GM23248 (cell line): ENCODE measurements at places on chromosomes 12 and 14. TPM values are rescaled to one million over a fixed set of nuclear protein-coding genes. Genes with fewer than 3 reads are reported as not detected.
A peak's percentile ranks its signal among the peaks of the same experiment; 100 is the strongest.

DNA sequence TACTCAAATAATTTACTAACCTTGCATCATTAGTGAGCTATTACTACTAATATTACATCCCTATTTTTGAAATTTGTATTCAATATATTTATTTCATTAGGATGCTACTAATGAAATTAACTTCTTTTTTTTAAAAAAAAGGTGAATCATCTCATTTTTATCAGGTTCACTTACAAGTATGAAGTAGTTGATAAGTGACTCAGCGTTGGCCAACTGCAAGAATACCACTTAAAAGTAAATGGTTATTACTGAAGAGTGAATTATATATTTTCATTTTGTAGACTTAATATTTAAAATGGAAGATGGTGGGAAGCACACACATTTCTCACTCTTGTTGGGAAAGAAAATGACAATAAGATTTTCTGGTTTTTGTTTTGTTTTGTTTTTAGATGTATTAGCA is 19.6 kb downstream of the OR4N2 start:
- DNase-seq = peak; percentile 2

GRCh38 chr12:66636771-66637170 is 42.1 kb downstream of the GRIP1 start:
- DNase-seq = no peak

- no peak for DNase-seq
Measured at GRCh38 chr14:96050482-96050881, 11.3 kb downstream of the C14orf132 start.

GRCh38 chr12:106131676-106132075 is 7.1 kb downstream of the NUAK1 start:
- peak; percentile 42 for DNase-seq

Gene SRRM4
- not detected in 2 replicates for total RNA-seq

Gene B3GNT4
- 0.22 TPM in 1 of 2 replicates, not detected in the other for total RNA-seq

Gene ZNF605
- total RNA-seq = 9.2 and 15.6 TPM in 2 replicates

DNA sequence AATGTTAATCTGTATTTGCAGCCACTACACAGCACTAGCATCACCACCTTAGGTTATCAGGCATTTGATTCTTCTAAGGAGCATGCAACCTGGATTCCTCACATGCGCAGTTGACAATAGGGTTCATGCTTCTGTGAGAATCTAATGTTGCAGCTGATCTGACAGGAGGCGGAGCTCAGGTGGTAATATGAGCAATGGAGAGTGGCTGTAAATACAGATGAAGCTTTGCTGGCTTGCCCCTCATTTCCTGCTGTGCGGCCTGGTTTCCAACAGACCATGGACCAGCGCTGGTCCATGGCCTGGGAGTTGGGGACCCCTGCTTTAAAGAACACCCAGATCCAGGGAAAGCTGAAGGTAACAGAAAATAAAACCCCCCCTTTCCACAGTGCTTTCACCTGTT is 51.0 kb downstream of the TMX1 start:
- DNase-seq = no peak

Gene ZFHX2
- total RNA-seq = under 0.01 TPM in 1 of 2 replicates, not detected in the other

Gene KICS2
- 2.9 and 5.1 TPM in 2 replicates for total RNA-seq

DNA sequence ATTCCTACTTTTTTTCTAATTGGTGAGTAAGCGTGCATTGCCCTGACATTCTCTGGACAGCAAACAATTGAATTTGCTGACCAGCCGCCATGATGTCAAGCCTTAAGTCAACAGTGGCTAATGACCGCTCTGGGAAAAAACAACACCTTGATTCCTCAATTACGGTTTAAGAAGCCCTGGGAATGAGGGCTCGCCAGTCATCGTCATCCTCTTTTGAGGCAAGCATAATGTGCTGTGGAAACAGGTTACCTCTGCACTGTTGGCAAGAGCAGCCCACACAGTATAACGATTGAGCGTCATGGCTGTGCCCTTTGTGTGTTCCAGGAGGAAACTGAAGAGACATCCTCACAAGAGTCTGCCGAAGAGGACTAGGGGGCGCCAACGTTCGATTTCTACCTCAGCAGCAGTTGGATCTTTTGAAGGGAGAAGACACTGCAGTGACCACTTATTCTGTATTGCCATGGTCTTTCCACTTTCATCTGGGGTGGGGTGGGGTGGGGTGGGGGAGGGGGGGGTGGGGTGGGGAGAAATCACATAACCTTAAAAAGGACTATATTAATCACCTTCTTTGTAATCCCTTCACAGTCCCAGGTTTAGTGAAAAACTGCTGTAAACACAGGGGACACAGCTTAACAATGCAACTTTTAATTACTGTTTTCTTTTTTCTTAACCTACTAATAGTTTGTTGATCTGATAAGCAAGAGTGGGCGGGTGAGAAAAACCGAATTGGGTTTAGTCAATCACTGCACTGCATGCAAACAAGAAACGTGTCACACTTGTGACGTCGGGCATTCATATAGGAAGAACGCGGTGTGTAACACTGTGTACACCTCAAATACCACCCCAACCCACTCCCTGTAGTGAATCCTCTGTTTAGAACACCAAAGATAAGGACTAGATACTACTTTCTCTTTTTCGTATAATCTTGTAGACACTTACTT is 138.9 kb downstream of the HMGA2 start:
- no peak for DNase-seq

GRCh38 chr12:68930178-68930577 is 2.8 kb downstream of the CPM start:
- no peak for DNase-seq

Gene FAM181A
- not detected in 2 replicates for total RNA-seq

GRCh38 chr12:15435597-15435996 is 113.3 kb downstream of the PTPRO start:
- DNase-seq = peak; percentile 25

DNA sequence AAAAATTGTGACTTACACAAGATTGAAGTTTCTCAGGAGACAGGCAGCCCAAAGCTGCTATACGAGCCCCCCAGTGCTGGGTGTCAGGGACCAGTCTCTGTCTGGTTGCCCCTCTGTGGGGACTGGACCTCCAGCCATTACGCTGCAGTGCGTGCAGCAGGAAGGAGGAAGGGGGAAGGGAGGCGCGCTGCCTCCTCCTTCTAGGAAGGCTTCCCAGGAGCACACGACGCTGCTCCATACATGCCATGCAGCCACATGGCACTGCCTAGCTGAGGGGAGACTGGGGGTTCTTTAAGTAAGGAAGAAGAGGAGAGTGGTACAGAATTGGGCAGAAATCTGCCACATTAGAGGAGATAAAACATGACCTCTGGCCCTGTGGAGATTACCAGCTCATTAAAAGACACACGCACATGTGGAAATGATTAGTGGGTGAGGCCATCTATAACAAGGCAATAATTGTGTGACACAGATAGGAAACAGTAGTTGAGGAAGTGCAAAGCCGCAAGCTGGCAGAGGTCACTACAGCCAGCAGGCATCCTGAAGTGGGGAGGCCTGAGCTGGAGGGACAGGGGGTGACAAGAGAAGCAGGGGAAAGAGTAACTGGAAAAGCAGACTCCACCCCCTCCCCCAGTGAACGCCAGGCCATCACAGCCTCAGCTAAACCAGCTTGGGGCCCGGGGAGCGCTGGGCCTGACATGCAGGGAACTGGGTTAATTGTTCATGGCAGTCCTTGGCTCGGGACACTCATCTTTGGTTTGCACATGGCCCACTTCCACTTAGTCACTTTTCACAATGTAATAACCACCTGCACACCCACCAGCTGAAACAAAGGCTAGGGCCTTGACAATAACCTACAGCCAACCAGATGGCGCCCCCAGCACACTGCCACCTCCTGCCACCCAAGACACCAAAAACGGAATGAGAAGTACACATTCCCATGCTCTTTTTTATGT is 39.6 kb downstream of the CCDC88C start:
- DNase-seq = peak; percentile 43

DNA sequence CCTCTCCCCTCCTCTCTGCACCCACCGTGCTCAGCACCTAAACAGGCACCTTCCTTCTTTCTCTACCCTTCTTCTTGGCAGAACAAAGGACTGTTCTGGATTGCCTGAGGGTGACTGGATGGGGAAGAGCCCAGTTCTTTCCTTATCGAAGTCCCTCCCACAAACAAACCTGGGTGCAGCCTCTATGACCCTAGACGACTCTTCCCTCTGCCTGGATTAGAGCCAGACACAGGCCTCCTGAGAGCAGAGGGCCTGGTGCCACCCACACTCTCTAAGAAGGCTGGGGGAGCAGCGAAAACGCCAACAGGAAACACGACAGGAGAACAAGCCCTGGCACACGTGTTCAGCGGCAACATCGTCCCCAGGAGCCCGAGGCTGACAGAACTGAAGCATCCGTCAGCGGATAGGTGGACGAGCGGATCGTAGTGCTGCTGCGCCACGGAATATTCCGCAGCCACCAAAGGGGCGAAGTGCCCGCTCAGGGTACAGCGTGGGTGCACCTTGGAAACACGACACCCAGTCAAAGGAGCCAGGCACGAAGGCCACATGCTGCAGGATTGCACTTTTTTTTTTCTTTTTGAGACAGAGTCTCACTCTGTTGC is 38.0 kb downstream of the RIMBP2 start:
- no peak for DNase-seq

Gene C1R
- 51.1 and 52.2 TPM in 2 replicates for total RNA-seq

- no peak for DNase-seq
Measured at GRCh38 chr12:133201888-133202287, 20.6 kb downstream of the ZNF268 start.

Gene FAIM2
- total RNA-seq = 0.86 and 2.8 TPM in 2 replicates

Gene HCAR2
- not detected in 2 replicates for total RNA-seq

DNA sequence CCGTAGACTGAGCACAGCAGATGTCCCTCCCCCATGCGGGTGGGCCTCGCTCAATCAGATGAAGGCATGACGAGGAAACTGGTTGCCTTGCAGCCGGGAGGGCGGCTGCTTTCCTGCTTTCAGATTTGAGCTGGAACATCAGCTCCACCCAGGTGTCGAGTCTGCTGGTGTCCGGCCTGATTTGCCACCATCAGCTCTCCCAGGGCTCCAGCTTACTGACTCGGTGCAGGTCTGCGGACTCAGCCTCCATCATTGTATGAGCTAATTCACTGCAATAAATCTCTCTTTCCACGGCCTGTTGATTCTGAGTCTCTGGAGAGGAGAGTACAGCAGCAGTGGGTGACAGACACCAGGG is 156.2 kb downstream of the KIF26A start:
- DNase-seq = no peak

DNA sequence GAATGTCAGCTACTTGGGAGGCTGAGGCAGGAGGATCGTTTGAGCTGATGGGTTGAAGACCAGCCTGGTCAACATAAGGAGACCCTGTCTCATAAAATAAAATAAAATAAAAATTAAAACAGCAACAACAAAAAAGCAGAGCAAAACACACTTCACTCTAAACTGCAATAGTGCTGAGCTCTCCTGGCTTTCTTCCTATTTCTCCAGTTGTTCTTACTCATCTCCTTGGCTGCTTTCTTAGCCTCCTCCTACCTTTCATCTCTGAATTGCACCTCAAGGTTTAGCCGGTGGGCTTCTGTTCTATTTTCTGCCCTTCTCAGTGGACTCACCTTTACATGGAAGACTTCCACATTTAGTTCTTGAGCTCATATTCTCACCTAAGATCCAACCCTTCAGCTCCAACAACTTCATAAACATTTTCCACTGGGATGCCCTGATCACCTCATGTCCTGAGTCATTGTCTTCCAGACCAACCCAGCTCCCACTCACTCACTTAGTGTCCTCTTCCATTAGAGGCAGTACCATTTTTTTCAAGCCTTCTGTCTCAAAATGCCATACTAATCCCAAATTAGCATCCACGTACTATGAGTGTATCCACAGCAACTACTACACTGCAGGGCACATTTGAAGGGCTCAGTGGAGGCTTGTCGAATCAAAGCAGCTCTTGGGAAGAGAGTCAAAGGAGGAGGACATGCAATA is 41.2 kb upstream of the TMED10 start:
- DNase-seq = peak; percentile 74

DNA sequence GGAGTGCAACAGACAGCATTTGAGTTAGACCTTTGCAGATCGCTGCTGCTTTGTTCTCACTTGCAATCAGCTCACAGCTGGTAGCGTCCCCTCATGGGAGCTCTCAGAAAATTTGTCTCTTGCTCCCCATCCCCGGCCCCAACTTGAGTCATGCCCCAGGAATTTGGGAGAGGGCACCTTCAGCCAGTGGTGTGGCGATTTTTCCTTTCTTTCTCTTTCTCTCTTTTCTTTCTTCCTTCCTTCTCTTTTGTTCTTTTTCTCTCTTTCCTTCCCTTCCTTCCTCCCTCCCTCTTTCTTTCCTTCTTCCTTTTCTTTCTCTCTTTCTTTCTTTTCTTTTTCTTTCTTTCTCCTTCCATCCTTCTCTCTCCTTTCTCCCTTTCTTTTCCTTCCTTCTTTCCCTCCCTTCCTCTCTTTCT is 34.2 kb upstream of the MAP1LC3B2 start:
- peak; percentile 49 for DNase-seq

DNA sequence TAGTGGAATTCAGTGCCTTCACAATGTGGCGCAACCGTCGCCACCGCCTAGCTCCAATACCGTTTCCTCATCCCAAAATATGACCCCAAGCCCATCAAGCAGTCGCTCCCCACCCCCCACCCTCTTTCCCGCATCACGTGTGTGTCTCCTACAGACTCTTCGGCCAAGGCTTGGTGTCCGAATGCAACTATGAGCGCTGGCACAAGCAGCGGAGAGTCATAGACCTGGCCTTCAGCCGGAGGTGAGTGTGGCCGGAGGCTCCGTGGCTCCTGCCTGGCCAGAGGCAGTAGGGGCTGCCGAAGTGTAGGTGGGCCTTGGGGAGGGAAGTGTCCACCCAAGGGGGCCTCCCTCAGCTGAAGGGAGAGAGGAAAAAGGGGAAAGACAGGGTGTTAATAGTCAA is 15.8 kb downstream of the CYP46A1 start:
- DNase-seq = no peak

DNA sequence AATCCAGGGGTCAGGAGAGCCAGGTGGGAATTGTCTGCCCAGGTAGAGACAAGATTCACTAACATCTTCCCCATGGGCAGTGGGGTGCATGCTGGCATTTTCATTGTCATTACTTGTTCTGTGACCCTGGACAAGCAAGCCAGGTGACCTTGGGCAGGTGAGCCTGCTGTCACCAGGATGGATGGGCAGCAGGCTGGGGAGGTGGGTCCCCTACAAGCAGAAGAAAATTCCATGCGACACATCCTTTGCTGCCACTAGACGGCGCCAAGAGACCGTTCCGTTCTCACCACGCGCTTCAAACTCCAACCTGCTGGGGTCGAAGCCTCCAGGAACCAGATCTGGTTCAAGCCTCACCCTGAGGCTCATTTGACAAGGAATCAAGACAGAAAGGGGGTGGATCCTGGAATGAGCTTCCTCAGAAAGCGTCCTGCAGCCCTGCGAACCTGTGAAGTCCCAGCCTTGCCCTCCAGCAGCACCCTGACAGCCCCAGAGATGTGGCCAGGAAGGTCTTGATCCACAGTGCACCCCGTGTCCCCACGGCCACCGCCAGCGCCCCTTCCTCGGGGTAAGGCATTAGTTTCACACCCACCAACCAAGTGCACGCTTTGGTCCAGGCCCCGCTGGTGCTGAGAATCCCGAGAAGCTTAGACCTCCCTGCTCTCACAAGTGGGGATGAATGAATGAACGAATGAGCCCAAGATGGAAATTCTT is 3.2 kb upstream of the DYNC1H1 start:
- DNase-seq = peak; percentile 89

GRCh38 chr12:13179211-13180074 is 17.1 kb upstream of the EMP1 start:
- DNase-seq = peak; percentile 86

- DNase-seq = peak; percentile 22
Measured at GRCh38 chr12:49537231-49537751, 1.5 kb upstream of the KCNH3 start.

Gene ASPG
- not detected in 2 replicates for total RNA-seq

GRCh38 chr12:67797185-67797741 is 148.7 kb downstream of the DYRK2 start:
- DNase-seq = peak; percentile 29

GRCh38 chr14:94180655-94181271 is 6.6 kb downstream of the PPP4R4 start:
- peak; percentile 63 for DNase-seq

GRCh38 chr14:91872517-91873470 is 5.5 kb upstream of the TC2N start:
- peak; percentile 49 for DNase-seq
